ENCODE measurements at places on chromosomes 1 and 21.

DNA sequence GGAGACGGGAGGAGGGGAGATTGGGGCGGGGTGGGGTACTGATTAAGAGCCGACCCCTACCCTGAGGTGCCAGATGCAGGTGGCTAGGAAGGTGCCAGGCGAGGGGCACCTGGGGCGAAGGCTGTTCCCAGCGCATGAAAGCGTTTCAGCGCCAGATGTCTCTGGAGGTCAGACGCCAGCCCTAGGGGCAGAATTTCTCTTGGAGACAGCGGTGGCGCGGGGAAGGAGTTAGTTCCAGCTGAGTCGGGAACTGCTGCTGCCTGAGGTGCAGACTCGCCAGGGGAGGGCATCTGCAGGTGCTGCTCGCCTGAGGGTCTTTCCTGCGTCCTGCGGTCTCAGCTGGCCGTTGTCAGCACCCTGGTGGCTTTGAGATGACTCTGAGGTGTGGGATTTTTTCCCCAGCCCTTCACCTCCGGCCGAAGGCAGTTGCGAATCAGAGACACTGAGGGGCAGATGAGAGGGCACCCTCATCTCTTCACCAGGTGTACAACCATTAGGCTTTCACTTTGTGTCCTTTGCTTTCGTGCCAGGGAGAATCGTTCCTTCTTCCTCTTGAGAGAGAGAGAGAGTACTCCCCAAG lies 539 bp downstream of the CGN start:
- no peak for DNase-seq

DNA sequence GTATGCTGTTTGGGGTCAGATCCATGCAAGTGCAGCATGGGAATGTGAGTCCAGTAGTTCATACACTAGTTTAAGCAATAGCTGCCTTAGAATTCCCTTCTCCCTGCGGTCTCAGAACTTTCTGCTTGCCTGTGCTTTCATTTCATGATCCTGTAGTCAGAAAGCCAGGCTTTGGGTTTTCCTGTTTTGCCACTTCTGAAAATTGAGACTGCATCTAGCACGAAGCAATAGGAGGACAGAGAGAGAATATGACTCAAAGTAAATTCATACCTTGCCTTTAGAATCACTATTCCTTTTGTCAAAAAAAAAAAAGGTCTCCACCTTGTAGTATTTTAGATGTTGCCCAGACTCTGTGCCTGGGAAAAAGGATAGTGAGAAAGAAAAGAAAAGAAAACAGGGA lies 161.2 kb upstream of the SNX7 start:
- no peak for DNase-seq

DNA sequence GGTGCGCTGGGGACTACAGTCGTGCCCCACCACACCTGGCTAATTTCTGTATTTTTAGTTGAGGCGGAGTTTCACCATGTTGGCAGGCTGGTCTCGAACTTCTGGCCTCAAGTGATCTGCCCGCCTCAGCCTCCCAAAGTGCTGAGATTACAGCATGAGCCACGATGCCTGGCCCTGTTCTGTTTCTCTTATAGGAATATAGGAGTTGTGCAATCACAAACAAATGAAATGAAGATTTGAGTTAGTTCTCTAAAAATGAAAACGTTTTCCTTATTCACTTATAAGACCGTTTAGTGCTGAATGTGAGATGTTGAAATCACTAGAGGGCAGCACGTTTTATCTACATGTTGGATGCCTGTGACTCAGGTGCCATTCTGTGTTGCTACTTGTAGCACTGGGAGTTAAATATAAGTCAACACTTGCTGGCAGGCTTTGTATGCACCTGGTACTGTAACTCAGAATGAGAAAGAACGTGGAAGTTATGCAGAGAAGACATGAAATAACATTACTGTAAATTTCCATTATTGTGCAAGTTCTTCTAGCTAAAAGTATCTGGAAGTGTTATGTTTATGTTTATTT lies 45.8 kb downstream of the MIGA1 start:
- DNase-seq = no peak

- DNase-seq = peak; percentile 77
Observed at GRCh38 chr1:167442142-167442848, 76.0 kb downstream of the CD247 start.

DNA sequence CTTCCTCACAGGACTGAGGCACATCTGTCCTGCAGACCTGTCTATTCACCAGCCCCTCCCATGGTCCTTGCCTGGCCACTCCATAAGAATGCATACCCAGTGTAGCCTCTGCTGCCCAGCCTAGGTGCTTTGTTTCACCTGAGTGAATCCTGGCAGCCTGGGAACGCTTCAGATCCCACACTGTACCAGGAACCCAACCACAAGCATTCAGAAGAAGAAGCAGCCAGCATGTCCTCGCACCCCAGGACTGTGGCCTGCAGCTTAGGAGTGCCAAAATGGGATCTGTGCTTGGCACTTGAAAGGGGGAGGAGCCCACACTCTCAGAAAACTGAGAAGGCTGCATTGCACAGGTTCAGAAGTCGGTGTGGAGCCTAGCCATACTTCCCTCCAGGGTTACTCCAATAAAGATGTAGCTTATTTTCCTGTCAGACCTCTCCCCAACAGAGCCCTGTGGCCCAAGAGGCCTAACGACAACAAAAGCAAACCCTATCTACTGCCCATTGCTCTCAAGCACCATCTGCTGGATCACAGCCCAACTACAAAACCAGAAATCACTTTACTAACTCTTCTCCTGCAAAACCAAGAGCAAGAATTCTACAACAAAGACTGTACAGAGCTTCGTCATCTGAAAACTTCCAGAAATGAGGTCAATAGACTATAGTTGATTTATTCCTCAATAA lies 923.1 kb upstream of the NEGR1 start:
- no peak for DNase-seq

GRCh38 chr1:9391620-9392019 lies 98.9 kb downstream of the SPSB1 start:
- DNase-seq = no peak

DNA sequence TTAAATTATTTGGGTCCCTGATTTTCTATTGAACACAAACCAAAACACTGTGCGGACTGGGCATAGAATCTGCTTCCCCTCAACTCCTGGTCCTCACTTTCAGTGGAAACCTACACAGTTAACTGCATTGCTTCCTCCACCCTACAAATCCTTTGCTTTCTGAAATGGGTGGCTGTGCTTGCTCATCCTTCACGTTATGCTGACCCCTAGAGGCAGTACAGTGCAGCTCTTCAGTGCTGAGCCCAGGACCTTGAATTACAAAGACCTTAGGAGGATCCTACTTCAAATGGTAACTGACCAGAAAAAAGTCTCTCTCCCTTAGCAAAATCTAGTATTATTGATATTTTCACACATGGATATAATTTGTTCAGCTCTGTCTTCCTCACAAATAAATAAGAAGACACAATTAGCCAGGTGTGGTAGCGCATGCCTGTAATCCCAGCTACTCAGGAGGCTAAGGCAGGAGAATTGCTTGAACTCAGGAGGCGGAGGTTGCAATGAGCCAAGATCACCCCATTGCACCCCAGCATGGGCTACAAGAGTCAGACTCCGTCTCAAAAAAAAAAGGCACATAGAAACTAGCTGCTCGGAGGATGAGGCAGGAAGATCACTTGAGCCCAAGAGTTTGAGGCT lies 63.4 kb upstream of the L1TD1 start:
- no peak for DNase-seq

GRCh38 chr1:84611091-84611490 lies 36.9 kb upstream of the CTBS start:
- no peak for DNase-seq

DNA sequence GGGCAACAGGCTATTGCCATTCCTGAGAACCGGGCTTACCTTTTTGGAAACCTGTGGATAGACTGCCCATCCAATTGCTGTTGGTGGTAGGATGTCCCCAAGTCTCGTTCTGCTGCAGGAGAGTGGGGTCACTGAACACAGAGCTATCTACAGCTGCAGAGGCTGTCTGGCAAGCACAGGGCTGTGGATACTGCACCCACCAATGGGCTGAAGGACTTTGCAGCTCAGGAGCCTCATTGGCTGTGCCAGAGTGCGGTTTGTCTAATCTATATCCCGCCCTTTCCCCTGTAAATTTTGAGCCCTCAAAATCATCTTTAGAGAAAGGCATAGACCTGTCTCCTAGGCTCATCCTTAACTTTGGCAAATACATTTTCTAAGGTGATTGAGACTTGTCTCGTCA lies 15.3 kb downstream of the RNF187 start:
- no peak for DNase-seq

DNA sequence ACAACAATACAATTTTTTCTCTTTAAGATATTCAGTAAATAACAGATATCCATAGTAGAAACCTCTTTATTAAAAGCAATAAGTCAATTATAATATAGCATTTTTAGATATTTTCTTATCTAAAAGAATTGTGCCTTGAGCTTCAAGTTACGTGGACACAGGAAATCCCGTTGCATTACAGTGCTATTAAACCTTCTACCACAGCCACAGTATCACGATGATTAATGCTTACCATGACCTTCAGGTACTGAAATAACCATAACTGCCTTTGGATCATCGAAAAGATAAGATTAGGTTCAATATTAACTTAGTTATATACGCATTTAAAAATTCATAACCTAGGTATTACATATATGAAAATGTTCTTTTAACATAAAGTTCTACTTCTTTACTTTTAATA lies 17.9 kb downstream of the B3GALNT2 start:
- DNase-seq = no peak

GRCh38 chr1:180130651-180131050 lies 24.0 kb upstream of the QSOX1 start:
- no peak for DNase-seq

- no peak for DNase-seq
Observed at GRCh38 chr1:41056907-41057306, 35.4 kb upstream of the SLFNL1 start.

DNA sequence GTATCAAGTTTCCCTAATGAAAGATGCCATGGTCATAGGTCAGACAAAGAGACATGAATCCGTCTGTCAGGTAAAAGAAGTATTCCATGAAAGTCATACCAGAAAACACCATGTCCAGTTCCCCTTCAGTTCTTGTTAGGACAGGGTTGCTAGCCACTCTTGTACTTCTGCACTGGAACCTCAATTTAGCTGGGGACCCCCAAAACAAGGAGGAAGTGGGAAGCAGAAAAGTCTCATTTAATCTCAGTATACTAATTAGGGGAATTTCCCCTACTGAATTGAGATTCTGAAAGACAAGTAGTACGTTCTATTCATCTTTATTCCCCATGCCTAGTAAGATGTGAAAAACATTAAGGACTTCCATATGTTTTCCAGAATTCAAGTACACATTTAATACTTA lies 1289.9 kb upstream of the B3GALT2 start:
- DNase-seq = no peak

DNA sequence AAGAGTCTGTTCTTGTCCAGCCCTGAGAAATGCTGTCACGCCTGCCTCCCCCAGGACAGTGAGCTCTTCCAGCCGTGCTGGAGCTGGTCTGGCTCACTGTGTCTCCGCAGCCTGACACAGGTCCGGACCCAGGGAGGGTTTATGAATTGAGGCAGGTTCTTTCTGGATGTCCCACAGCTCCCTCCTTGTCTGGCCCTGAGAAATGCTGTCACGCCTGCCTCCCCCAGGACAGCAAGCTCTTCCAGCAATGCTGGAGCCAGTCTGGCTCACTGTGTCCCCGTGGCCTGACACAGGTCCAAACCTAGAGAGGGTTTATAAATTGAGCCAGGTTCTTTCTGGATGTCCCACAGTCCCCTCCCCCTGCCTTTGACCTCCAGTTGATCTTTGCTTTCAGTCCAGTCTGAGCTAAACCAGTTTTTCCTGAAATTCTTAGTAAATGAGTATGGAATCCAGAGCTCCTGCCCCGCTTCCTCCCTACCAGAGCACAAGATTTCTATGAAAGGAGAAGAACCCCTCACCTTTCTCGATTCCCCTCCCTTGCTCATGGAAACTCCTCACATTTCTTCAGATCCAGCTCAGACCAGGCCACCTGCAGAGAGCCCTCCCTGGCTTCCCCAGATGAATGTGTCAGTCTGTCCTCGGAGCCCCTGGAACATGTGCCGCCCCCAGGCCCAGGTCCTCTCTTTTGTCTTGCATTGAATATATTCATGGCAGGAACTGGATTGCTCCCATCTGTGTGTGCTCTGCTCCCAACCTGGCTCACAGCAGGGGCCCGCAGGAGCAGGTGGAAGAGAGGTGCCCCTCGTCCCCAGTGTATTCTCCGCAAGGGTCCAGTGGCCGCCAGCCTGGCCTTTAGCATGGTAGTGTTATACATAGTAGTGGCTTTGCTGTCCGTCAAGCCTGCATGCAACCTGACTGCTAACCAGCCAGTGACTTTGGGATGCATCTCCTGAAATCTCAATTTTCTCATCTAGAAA lies 116.3 kb downstream of the EPHB2 start:
- DNase-seq = no peak

GRCh38 chr1:7455796-7456721 lies 315.0 kb upstream of the VAMP3 start:
- no peak for DNase-seq

GRCh38 chr1:94651076-94651475 lies 109.5 kb upstream of the F3 start:
- no peak for DNase-seq

- DNase-seq = no peak
Observed at GRCh38 chr1:16017461-16018303, at the start of gene HSPB7. HSPB7 (minus strand) TSS chr1:16018043; CDS start chr1:16017963, 80 bp downstream.

DNA sequence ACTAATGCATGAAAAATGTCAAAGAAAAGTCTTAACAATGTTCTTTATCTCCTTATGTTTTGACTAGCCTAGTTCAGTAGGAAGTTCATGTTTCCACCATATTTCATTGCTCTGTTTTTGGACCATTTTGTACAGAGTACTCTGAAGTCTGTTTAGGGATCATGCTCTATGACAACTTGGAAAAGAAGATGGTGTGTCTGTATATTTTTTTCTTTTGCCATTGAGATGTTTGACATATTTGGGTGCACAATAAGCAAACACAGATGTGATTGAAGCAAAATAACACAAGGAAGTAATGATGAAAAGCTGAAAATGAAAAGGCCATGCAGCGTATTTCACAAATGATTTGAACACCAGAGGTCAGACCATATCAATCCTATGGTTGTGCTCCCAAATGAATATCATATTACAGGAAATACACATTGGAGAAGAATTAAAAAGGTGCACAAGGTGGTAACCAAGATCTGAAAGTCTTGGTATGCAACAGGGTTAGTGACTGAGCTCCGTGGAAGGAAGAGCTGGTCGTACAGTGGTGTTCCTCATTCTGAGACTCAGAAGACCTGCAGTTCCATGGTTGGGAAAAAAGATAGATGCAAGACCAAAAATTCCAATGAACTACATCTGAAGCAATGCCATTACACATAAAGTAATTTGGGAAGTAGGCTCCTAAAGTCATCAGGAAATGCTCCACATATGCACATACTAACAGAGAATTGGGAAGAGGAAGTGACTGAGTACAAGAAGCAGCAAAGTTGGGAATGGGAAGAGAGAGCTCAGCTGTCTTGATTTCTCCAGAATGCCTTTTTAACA lies 463.5 kb downstream of the LMO4 start:
- DNase-seq = no peak

- no peak for DNase-seq
Observed at GRCh38 chr1:221634606-221635005, 107.3 kb downstream of the DUSP10 start.

- no peak for DNase-seq
Observed at GRCh38 chr1:25740071-25740470, 59.9 kb upstream of the SELENON start.

GRCh38 chr1:54428837-54429518 lies 22.8 kb upstream of the SSBP3 start:
- DNase-seq = no peak

GRCh38 chr1:239263801-239264200 lies 122.6 kb upstream of the CHRM3 start:
- DNase-seq = no peak
